HFFc6 (cell line): ENCODE measurements at places on chromosomes 7 and 10.

GRCh38 chr10:55747244-55747643 is 613.8 kb downstream of the ZWINT start:
- H3K36me3 ChIP-seq: no peaks in the 10 kb centered on the region
- no peak overlapping the region for H3K4me3 ChIP-seq
- H3K4me1 ChIP-seq: no peaks in the 10 kb centered on the region

- no peaks in the 10 kb centered on the region for H3K36me3 ChIP-seq
- no peak overlapping the region for H3K27ac ChIP-seq
- H3K27me3 ChIP-seq: no peaks in the 10 kb centered on the region
Measured at GRCh38 chr7:125670926-125671572, 741.4 kb upstream of the POT1 start.

DNA sequence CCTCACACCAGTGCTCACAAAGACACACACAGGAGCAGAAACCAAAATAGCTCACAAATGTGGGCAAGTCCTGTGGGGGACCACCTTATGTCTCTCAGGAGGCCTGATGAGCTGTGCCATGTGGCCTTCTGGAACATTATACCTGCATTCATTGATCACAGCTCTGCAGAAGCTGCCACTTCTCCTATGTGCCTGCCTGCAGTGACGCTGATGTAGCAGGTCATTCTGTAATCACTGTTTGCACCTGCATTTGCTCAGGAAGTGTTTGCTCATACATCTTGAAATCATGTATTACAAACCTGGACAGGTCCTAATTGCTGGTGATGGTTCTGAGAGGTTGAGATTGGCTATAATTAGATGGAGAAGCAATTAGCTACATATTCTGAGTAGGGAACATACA is 310.2 kb downstream of the AUTS2 start:
- no peak for DNase-seq
- H3K4me1 ChIP-seq: no peaks in the 10 kb centered on the region
- H3K27me3 ChIP-seq: peaks cover 2% of the 10 kb centered on the region; the same call in 1 of the 2 replicates
- no peak overlapping the region for H3K27ac ChIP-seq
- no peak overlapping the region for H3K4me3 ChIP-seq
- no peaks in the 10 kb centered on the region for H3K36me3 ChIP-seq

- H3K36me3 ChIP-seq: no peaks in the 10 kb centered on the region
- no peak for DNase-seq
- H3K4me3 ChIP-seq: no peak overlapping the region
- H3K27me3 ChIP-seq: peaks cover 7% of the 10 kb centered on the region
- H3K4me1 ChIP-seq: peaks cover 16% of the 10 kb centered on the region
- H3K27ac ChIP-seq: no peak overlapping the region
Measured at GRCh38 chr7:134182078-134182477, 54.9 kb downstream of the LRGUK start.

DNA sequence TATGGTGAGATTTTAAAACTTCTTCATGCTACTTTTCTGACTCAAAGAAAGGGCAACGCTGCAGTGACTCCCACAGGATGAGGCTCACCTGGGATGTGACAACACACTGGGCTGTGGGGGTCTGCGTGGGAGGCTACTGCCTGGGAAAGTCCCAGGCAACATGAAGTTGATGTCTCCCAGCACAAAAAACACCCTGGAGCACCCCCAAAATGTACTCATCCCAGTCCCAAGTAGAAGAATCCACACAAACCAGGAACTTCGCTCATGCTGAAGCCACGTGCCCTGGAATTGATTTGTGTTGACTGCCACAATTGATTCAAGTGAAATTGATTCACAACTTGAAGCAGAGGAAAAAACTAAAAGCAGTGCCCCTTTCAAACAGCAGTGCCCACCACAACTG is 24.9 kb upstream of the PTPRN2 start:
- H3K4me1 ChIP-seq: peaks cover 39% of the 10 kb centered on the region
- no peak overlapping the region for H3K4me3 ChIP-seq
- no peaks in the 10 kb centered on the region for H3K36me3 ChIP-seq
- H3K27ac ChIP-seq: no peak overlapping the region
- no peaks in the 10 kb centered on the region; the same call in 1 of the 2 replicates for H3K27me3 ChIP-seq

DNA sequence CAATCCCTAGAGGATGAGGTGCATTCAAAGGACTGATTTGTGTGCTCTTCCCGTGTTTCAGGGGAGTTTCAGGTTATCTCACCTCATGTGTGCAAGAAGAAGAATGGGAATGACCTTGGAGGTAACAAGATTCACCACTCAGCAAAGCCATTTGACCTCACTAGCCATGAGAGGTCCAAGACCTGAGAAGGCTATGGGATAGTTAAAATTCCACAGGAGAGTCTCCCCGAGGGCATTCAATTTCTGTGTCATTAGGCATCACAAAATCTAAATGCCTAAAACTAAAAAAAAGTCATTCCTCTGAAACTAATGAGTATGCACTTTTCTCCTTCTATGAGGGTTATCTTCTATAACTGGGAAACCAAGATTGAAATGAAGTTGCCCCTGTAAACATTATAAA is 433.4 kb downstream of the KCNMA1 start:
- H3K4me3 ChIP-seq: no peak overlapping the region
- peaks cover 58% of the 10 kb centered on the region for H3K4me1 ChIP-seq
- H3K36me3 ChIP-seq: peaks cover 19% of the 10 kb centered on the region
- H3K27me3 ChIP-seq: no peaks in the 10 kb centered on the region
- no peak for DNase-seq
- no peak overlapping the region for H3K27ac ChIP-seq

GRCh38 chr10:93568105-93568390 is 1.6 kb downstream of the FFAR4 start:
- H3K36me3 ChIP-seq: no peaks in the 10 kb centered on the region
- H3K27me3 ChIP-seq: peaks cover 52% of the 10 kb centered on the region
- no peak overlapping the region for H3K27ac ChIP-seq

DNA sequence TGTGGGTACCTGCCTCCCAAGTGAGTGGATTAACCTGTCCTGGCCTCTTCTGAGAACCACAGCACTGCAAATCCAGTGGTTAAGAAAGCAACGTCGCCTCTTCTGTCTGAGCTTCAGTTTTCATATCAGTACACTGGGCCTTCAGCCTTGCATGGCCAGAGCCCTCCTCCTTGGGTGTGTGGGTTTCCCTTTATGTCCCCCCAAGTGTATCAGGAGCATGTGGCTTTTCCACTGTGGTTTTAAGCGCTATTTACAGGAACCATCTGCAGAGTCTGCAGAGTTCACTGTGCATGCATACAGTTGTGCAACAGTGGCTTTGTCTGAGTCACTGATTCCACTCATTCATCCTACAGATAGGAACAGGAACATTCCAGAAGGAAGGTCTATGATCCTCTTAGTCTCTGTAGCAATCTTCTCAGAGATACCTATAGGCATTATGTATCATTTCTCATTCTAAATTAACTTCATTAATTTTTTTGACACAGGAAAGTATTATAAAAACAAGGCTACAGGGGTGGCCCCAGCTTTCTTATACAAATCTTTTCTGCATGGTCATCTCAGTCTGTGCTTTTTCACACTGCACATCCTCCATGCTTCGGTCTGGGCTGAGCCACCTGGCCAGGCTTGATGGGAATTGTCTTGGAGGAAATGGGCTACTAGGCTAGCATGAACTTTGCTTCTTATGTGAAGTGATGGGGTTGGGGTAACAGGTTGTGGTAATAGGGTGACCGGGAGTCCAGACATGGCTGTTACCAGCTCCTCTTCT is 17.1 kb downstream of the MBL2 start:
- no peaks in the 10 kb centered on the region for H3K36me3 ChIP-seq
- H3K27me3 ChIP-seq: peaks cover 13% of the 10 kb centered on the region
- H3K4me1 ChIP-seq: peaks cover 22% of the 10 kb centered on the region
- no peak overlapping the region for H3K4me3 ChIP-seq

DNA sequence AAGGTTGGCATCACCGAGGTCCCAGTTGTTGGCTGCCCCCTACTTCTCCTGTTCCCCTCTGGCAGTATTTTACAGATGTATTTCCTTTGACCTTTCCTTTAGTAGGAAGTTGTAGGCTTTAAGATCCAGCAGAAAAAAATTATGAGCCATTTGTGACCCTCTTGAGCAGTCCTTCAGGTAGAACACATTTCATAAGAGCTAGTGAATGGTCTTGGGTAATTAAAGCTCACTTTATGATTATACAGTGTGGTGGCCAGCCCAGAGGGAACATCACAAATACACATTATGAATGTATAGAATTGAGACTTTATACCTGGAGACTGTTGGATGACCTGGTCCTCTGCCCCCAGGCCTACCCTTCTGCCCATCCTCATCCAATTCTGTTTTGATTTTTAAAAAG is 57.0 kb downstream of the KAT6B start:
- H3K36me3 ChIP-seq: peaks cover 12% of the 10 kb centered on the region; the same call in 1 of the 2 replicates
- H3K27ac ChIP-seq: peak overlapping the region; percentile 56; the same call in 1 of the 2 replicates
- H3K27me3 ChIP-seq: no peaks in the 10 kb centered on the region
- H3K4me3 ChIP-seq: no peak overlapping the region

DNA sequence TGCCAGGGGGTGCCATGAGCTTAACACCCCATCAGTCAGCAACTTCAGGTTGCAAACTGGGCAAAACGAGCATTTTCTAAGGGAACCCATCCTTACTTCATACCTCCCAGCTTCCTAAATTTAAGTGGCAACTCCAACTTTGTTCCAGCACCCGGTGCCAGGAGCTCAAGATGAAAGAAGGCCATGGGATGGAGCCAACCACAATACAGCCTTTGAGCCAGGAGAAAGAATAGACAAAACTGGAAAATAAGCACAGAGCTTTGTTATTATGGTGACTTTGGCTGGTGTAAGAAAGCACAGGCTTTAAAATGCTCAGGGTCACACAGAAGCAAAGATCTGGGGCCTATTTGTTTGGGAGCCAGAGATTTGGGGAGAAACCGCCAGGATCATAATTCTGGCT is 388.7 kb upstream of the MGMT start:
- no peak overlapping the region for H3K27ac ChIP-seq
- H3K4me3 ChIP-seq: no peak overlapping the region
- no peaks in the 10 kb centered on the region; the same call in 1 of the 2 replicates for H3K27me3 ChIP-seq
- H3K4me1 ChIP-seq: no peaks in the 10 kb centered on the region

GRCh38 chr7:151035026-151035717 is 6.9 kb downstream of the ABCB8 start:
- H3K4me3 ChIP-seq: no peak overlapping the region
- H3K4me1 ChIP-seq: peaks cover 24% of the 10 kb centered on the region
- no peak for DNase-seq

GRCh38 chr7:129714514-129715063 is 103.1 kb downstream of the NRF1 start:
- no peak overlapping the region for H3K4me3 ChIP-seq
- no peaks in the 10 kb centered on the region for H3K4me1 ChIP-seq
- no peaks in the 10 kb centered on the region for H3K27me3 ChIP-seq
- no peak for DNase-seq
- H3K27ac ChIP-seq: no peak overlapping the region

DNA sequence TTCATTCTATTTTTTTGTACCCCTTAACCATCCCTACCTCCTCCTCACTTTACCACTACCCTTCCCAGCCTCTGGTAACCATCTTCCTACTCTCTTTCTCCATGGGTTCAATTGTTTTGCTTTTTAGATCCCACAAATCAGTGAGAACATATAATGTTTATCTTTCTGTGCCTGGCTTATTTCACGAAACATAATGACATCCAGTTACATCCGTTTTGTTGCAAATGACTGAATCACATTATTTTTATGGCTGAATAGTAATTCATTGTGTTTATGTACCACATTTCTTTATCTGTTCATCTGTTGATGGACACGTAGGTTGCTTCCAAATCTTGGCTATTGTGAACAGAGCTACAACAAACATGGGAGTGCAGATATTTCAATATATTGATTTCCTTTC is 24.1 kb downstream of the ATRNL1 start:
- no peak overlapping the region for H3K27ac ChIP-seq
- H3K4me1 ChIP-seq: no peaks in the 10 kb centered on the region
- H3K27me3 ChIP-seq: no peaks in the 10 kb centered on the region; the same call in 1 of the 2 replicates
- DNase-seq: no peak
- H3K36me3 ChIP-seq: no peaks in the 10 kb centered on the region

GRCh38 chr10:13990392-13990805 is 340.3 kb downstream of the FRMD4A start:
- no peaks in the 10 kb centered on the region for H3K27me3 ChIP-seq
- peak overlapping the region; percentile 89 for H3K27ac ChIP-seq
- H3K4me3 ChIP-seq: peak overlapping the region; percentile 73
- H3K36me3 ChIP-seq: no peaks in the 10 kb centered on the region

DNA sequence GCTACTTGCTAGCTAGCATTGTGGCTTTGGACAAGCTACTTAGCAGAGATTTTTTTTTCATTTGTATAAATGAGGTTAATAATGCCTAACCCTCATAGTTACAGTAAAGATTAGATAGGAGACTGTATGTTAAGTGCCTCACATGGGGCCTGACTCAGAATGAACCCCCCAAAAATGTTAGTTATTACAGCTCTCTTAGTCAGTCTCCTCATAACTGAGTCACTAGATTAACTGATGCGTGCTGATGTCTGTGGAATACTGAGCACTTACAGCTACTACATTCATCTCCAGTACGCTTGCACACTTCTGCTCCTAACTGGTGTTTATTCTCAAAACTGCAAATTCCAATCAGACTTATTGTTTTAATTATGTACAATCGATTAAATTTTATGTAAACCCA is 315.3 kb downstream of the SNX13 start:
- H3K27me3 ChIP-seq: no peaks in the 10 kb centered on the region; the same call in 1 of the 2 replicates
- H3K4me1 ChIP-seq: peaks cover 48% of the 10 kb centered on the region
- no peaks in the 10 kb centered on the region for H3K36me3 ChIP-seq
- peak overlapping the region; percentile 78 for H3K4me3 ChIP-seq
- DNase-seq: peak; percentile 92

DNA sequence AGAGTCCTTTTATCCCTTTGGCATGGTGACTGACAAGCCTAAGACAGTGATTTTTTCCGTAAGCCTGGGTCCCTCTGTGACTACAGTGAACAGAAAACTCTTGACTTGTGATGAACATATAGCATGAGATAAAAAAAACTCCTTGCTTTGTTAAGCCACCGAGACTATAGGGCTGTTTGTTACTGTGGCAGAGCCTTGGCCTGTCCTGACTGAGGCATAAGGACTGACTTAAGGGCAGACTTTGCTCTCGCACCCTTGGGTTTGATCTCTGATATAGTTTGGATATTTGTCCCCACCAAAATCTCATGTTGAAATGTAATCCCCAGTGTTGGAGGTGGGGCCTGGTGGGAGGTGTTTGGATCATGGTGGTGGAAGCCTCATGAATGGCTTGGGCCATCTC is 316.4 kb upstream of the C7orf33 start:
- no peak overlapping the region for H3K4me3 ChIP-seq
- H3K27ac ChIP-seq: no peak overlapping the region
- H3K4me1 ChIP-seq: no peaks in the 10 kb centered on the region
- peaks cover 5% of the 10 kb centered on the region for H3K27me3 ChIP-seq

DNA sequence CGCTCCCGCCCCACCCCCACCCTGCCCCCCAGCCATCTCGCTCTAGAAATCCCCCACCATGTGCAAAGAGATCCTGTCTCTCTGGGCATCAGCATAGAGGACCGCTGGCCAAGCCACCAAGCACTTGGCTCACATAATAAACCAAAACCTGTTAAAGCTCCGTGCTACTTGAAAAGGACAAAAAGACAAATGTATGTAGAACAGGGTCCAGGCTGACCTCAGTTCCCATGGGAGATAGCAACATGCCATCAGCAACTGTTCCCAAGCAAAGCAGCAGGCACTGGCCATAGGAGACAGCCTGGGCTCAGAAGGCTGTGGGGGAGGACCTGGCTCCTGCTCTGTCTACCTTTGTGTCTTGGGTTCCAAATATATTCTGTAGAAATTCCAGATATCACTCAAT is 38.4 kb upstream of the GDF10 start:
- no peaks in the 10 kb centered on the region for H3K36me3 ChIP-seq
- H3K4me3 ChIP-seq: no peak overlapping the region
- peaks cover 7% of the 10 kb centered on the region; the same call in 1 of the 2 replicates for H3K4me1 ChIP-seq
- H3K27ac ChIP-seq: no peak overlapping the region
- peaks cover 39% of the 10 kb centered on the region for H3K27me3 ChIP-seq
- DNase-seq: no peak
